ENCODE measurements at places on chromosomes 4 and X.

DNA sequence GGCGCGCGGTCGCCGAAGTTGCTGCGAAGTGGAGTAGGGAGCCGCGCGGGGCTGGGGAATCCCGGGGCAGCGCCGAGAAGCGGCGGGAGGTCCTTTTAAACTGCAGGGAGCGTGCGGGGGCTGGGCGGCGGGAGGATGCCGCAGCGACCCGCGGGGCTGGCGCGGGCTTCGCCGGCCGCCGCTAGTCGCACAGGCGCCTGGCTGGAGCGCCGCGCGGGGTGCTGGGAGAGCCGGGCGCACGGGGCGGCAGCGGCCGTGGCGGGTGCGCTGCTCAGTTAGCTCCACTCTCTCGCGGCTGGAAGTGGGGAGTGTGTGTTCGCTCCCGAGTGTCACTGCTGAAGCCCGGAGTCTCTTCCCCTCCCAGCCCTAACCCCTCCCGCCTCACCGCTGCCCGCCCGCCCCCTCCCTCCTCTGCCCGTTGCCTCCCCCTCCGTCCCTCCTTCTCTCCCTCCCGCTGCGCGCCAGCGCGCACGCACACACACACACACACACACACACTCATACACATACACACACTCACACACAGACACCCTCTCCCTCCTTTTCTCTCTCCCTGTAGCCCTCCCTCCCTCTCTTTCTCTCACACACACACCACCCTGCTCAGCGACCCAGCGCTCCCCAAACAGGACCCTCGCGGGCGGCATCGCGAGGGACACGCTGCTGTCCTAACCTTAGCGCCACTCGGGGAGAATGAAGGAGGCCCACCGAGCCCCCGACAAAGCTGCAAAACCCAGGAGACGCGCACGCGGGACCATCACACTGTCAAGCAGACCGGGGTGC, at the start of gene NDNF:
Gene NDNF, minus strand, starts transcription at position 312 of the 780 bp plus-strand sequence. CDS start 26,698 bp downstream, outside the sequence.
- DNase-seq = no peak

DNA sequence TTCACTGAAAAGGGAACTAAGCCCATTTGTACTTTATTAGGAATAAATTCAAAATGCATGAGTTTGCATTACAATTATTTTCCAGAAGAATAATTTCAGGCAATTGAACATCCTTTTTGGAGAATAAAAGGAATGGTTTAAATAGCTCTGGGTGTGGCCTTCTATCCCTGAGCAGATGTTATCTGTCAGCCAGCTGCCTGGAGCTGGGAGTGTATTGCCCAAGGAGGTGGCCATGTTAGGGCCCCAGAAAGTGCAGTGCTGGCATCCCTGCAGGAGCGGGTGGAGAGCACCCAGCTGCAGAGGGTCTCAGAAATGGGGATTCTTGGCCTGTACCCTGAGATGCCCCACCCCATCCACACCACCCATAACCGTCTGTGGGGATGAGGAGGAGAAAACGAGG, 21.6 kb upstream of the VEGFD start:
- DNase-seq = no peak

GRCh38 chrX:72271091-72271788, 5.8 kb downstream of the RPS4X start:
- no peak for DNase-seq

DNA sequence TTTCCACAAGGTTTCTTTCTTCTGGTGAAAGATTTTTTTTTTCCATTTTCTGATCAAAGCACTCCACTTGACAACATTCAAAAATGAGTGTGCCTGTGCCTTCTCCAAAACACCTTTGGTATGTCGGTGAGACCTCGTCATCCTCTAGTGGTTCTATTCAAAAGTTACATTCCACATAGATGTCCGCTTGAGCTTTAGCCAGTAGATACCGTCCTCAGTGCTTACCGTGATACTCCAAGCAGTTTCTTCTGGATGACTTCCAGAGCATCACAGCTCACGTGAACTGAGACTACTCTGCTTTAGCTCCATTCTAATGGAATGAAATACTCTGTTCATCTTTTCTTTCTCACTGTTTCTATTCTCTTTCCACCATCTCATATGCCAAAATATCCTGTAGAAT, 38.2 kb upstream of the VEGFC start:
- no peak for DNase-seq

- no peak for DNase-seq
Measured at GRCh38 chr4:159191989-159192388, 89.1 kb downstream of the RAPGEF2 start.

DNA sequence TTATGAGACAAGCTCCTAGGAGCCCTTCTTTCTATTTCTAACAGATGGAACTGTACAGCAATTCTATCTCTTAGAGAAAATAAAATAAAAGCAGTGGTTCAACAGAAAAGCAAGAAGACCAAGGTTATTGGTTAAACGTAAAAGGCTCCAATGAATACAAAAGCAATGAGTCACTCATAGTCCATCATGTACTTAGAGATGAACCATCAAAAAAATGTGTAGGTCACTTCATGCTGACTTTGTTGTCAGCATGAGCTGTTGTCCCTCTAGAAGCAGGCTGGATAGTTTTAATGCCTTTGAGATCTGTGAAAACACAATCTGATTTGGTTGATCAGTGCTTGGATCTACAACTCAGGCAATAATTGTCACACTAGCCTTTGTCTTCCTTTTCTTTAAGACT, 378.6 kb upstream of the ANXA10 start:
- DNase-seq = no peak

GRCh38 chr4:40865696-40866095, 115.9 kb downstream of the NSUN7 start:
- DNase-seq = no peak

GRCh38 chr4:78312989-78313753, 238.4 kb upstream of the ANXA3 start:
- no peak for DNase-seq

DNA sequence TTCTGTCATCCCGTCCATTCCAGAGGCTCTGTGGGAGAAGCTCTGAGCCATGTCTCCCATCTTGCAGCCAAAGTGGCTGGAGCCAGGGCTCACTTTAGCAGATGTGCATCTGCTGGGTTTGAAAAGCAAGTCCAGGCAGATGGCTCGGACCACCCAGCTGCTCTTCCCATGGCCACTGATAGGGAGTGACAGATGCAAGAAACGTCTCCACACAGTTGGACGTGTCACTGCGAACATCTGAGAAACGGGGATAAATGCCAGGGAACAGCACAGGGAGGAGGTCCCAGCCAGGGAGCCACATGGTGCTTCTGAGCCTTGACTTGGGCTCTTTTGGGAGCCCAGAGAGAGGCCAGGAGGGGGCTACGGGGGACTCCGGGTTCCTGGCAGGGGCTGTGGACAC, 242.3 kb downstream of the AFAP1 start:
- DNase-seq = no peak

GRCh38 chr4:7020290-7020689, 22.9 kb upstream of the TADA2B start:
- DNase-seq = no peak

DNA sequence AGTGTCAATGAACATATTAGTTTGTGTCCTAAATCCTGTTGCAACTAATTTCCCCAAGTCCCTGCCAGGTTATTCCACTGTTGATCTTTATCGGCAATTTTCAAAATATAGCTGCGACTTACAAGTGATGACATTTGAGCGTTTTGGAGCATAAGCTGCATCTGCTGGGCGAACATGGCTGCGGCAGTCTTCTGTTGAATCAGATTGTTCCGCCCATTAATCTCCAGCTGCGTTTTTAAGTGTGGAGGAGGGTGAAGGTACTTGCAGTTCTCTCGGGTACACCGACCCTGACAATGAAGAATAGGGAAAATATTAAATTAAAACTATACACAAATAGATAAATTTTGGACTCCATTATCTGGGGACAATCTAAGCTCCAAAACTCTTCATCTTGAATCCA, 82.7 kb downstream of the MBNL3 start:
- no peak for DNase-seq

GRCh38 chr4:140754918-140755773, 1.0 kb downstream of the TBC1D9 start:
- DNase-seq = no peak

Data from cerebellar nuclear complex (tissue), 1 donor.